NCI-H1694 (cell line): ENCODE measurements at places on chromosomes 5 and 9.

DNA sequence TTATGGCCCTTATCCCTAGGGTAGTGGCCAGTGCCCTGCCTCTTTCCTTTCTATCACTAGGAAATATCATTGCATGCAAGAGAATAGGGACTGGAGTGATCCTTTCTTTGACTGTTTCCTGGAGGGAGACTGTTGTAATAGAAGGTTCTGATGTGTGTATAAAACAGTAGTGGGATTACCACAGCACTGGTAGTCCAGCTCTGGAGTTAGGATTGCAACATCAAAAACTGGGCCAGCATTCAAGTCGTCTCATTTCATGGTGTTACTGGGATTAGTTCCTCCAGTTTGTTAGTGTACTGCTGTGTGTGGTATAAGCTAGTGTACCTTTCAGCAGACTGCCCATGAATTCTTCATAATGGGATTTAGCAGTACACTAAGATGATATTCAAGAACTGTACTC is 45.8 kb downstream of the KIAA1958 start:
- DNase-seq = no peak

DNA sequence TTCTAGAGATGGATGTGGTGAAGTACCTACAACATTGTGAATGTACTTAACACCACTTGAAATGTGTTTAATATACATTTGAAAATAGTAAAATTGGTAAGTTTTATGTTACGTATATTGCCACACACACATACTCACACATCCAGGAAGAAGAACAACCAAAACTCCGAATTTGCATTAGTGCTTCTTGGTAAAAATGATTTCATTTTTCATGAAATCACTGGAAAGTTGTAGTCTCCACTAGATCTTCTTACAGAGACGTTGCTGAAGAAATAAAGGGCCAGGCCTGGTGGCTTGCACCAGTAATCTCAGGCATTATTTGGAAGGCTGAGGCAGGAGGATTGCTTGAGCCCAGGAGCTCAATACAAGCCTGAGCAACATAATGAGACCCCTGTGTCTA is 118.6 kb upstream of the ZNF608 start:
- DNase-seq = no peak

DNA sequence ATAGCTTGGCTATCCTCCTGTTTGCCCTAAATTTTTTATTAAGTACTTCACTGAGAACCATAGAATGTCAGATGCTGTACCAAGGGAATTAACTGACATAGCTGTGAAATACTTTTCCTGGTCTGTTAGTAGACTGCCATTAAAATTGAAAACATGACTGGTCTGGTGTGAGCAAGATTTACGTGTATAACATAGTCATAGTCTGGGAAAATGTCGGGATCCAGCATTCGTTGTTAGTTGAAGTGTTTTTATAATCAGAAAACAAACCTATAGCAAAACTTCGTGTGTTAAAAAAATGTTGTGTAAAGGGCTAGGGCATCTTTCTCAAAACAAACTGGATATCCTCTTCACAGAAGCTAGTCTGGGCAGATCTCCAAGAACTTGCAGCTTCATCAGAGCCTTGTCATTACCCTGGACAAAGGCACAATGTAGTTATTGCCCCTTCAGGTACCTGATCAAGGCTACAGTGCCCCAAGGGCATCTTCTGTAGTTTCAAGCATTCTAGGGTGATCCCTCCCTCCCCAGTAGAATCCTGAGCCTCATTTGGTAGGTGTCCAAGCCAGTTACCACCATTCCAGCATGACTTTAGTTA is 454.2 kb upstream of the SGCD start:
- no peak for DNase-seq

DNA sequence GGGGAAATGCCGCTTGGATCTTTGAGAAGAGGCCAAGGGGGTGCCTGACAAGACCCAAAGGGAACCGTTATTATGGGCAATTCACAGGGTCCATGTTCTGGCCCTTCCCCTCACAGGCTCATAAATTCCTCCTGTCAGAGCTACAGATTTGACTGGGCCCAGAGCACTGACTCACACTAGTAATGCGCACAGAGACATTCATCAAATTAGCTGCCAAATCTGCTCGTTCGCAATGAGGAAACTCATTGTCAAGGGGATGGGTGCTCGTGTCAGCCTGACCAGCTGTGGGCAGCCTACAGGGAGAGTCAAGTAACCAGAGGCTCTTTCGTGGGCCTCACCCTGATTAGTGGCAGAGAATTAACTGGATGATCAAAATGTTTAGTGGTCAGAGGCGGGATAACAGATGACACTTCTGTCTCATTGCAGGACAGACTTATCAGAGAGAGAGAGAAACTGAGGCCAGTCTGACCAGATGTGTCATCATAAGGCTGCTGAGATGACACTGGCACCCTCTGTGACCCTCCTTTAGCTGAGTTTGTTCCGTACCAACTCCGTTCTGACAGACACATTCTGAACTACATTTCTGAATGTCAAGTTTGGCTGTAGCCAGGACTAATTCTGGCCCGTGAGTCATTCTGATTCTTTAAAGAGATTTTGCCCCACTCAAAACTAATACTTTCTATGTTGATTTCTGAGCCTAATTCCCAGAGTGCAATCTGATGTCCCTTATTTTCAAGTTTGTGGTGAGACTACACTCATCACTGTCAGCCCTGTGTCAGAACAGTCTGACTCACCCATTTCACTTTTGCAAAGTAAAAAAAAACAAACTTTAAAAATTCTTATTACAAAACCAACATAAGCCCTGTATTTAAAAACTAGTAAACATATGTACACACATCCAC is 377.1 kb downstream of the ACTL7B start:
- DNase-seq = no peak

- no peak for DNase-seq
Observed at GRCh38 chr5:170917113-170917512, 55.3 kb downstream of the RANBP17 start.
